ENCODE measurements at places on chromosomes 7 and 10.

GRCh38 chr10:93926613-93927012 is 32.8 kb downstream of the SLC35G1 start:
- DNase-seq, result no peak

- no peak for DNase-seq
Measured at GRCh38 chr10:283916-284356, 148.7 kb downstream of the ZMYND11 start.

- no peak for DNase-seq
Measured at GRCh38 chr10:95249467-95249866, 41.3 kb downstream of the PDLIM1 start.

DNA sequence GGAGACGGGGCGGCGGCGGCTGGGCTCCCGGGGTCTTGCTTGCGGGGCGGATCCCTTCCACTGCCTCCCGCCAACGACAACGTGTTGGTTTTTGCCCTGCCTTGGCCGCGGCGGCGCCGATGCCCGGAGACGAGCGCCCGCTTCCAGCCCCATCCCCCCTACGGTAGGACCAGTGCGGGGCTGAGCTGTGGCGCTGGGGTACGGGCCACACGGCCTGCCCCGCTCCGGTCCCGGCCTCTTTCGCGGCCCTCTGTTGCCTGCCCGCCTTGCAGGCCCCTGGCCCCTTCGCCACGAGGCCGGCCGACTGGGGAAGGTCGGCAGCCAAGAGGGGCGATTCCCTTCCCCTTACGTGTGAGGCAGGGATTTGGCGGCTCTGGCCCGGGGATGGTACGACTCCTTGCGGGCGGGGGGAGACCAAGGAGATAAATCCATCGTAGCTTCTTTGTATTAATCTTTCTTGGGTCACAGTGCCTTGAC is 488 bp downstream of the EIF4H start:
- DNase-seq, result peak; percentile 67

GRCh38 chr7:108415821-108416536 is 40.3 kb downstream of the NRCAM start:
- no peak for DNase-seq

GRCh38 chr10:117647306-117647705 is 104.8 kb downstream of the EMX2 start:
- DNase-seq, result no peak

- no peak for DNase-seq
Measured at GRCh38 chr7:73921623-73922528, 60.9 kb downstream of the TMEM270 start.

GRCh38 chr10:125783957-125784356 is 8.3 kb upstream of the MMP21 start:
- DNase-seq, result no peak

DNA sequence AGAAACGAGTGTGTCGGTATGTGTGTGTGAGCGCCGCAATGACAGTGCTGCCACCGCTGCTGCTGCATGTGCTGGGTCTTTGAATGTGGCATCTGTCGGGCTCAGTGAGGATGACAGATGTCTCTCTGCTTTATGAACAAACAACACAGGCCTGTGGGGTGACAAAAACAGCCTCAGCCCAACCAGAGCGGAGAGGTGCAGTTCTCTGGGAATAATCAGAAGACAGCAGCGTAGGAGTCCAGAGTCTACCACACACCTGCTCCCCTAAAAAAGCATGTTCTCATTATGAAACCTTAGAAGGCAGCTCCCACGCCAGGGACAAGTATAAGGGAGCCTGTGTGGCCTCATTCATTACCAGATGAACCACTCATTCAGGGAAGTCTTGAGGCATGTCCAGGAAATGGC is 278.3 kb downstream of the KCNMA1 start:
- DNase-seq, result no peak

DNA sequence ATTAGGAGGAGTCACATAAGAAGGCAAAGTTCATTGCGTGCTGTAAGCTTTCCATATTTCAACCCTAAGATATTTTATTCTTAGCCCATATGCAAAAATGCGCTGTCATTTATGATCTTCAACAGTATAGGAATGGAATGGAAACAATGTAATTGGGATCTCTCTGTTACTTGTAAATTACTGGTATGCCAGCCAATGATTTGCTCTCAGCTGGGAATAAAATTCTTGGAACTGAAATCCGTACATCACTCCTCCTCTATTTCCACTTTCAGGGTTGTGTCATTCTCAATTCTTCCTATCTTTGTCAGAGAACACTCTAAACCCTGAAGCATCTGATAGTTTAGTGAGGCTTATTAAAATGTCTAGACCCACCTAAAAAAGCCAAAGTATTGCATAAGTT is 80.7 kb upstream of the STEAP4 start:
- no peak for DNase-seq

- no peak for DNase-seq
Measured at GRCh38 chr10:75367021-75367487, 34.5 kb downstream of the ZNF503 start.

GRCh38 chr7:134474828-134475227 is 15.9 kb upstream of the AKR1B1 start:
- no peak for DNase-seq

DNA sequence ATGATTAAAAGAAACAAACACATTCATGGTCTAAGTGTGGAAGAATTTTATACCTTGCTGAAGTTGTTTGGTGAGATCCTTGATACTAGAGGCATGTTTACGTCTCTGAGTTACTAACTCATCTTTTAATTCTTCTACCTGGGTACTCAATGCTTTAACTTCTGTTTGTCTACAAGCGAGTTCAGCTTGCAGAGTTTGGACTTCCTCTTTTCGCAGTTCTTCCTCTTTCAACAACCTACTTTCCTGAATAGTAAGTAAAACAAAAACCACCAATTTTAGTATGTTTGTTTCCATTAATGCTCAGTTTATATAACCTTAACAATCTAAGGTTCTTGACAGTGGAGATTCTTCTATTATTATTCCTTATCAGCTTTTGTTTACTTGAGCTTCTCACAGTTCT is 42.9 kb downstream of the CCDC186 start:
- no peak for DNase-seq

- DNase-seq, result no peak
Measured at GRCh38 chr7:125136755-125137532, 207.3 kb upstream of the POT1 start.

DNA sequence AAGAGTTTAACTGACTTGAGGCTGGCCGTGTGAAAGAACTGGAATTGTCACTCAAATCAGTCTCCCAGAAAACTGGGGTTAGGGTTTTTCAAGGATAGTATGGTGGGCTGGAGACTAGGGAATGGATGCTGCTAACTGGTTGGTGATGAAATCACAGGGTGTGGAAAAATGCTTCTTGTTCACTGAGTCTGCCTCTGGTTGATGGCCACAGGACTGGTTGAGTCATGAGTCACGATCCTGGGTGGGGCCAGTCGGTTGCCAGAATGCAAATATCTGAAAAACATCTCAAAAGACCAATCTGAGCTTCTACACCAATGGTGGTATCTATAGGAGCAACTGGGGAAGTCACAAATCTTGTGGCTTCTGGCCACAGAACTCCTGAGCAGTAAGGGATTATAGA is 16.3 kb upstream of the BAMBI start:
- DNase-seq, result no peak

All from activated CD8-positive, alpha-beta memory T cell treated with anti-CD3 and anti-CD28 coated beads, Interleukin-2, amount 50 U/mL, for 48 hours (primary cell).